ENCODE measurements at places on chromosomes 7 and 10. TPM values are rescaled to one million over a fixed set of nuclear protein-coding genes. Genes with fewer than 3 reads are reported as not detected.

SNCG gene
- 4.0 TPM for polyA plus RNA-seq

GRID1 gene
- polyA plus RNA-seq = not detected

- H3K27me3 ChIP-seq = peaks cover 5% of the 10 kb centered on the region
- H3K4me1 ChIP-seq = no peaks in the 10 kb centered on the region
- no peak overlapping the region for H3K4me3 ChIP-seq
- H3K27ac ChIP-seq = no peak overlapping the region
- no peaks in the 10 kb centered on the region for H3K36me3 ChIP-seq
These were observed 74.6 kb upstream of the FRMD4A start for GRCh38 chr10:14405076-14406065.

DNA sequence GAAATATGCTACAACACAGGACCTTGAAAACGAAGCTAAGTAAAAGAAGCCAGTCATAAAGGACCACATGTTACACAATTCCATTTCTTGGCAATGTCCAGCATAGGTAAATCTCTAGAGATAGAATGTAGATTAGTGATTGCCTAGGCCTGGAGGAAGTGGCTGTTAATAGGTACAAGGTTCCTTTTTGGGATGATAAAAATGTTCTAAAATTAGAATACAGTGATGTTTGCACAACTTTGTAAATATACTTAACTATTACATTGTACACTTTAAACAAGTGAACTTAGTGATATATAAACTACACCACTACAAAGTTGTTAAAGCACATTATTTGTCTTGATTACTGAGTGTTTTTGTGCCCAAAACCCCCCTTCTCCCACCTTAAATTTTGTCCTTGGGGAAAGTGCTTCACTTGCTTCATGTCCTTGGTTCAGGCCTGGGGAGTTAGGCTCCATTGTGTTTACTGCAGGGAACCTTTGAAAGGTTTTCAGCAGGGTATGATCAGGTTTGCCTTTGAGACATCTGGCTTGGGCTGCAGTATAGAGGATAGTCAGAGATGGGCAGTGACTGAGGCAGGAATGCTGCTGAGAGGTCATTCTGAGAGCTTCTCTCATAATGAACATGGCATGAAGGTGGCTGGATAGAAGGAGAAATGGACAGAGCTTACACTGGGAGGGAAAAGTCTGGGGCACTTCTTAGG, 1052.6 kb downstream of the REEP3 start:
- H3K27me3 ChIP-seq = no peaks in the 10 kb centered on the region
- H3K4me3 ChIP-seq = no peak overlapping the region
- H3K36me3 ChIP-seq = no peaks in the 10 kb centered on the region

- H3K4me1 ChIP-seq = no peaks in the 10 kb centered on the region
- no peak for DNase-seq
- no peaks in the 10 kb centered on the region for H3K27me3 ChIP-seq
These were observed 17.7 kb downstream of the ABCA13 start for GRCh38 chr7:48188776-48189520.

- no peaks in the 10 kb centered on the region for H3K36me3 ChIP-seq
- no peaks in the 10 kb centered on the region for H3K27me3 ChIP-seq
- DNase-seq = no peak
- no peak overlapping the region for H3K27ac ChIP-seq
These were observed 79.6 kb downstream of the SH3PXD2A start for GRCh38 chr10:103775776-103776175.
